ENCODE measurements at places on chromosomes 4 and X.

- DNase-seq = no peak
Observed at GRCh38 chrX:48940404-48940955, 16.9 kb downstream of the OTUD5 start.

DNA sequence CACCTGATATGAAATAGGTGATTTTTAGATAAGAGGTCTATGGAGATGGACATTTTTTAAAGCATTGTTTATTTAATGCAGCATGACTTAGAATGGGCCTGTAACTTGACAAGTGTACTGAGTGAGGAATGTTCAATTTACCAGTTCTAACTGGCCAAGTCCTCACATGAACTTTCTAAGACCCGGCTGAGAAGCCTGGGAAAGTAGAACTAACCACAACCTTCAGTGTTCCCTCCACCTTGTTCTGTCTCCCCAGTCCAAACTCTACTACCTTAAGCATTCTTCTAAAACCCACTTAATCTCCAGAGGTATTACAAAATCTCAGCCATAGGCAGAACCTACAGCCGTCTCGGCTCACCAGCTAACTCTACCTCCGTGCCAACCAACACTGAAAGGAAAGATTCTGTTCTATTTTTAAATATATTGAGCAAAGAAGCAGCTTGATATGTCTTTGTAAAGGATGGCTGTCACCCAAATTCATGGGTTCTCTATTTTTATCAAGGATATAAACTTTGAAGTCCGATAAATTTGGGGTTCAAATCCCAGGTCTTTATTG, 6.8 kb downstream of the PPARGC1A start:
- no peak for DNase-seq

GRCh38 chr4:55853484-55854046, at the start of gene EXOC1:
TSS of gene EXOC1 (plus strand) at chr4:55853648. CDS start at chr4:55858324, 4,676 bp downstream.
- DNase-seq = peak; percentile 98

GRCh38 chr4:86961605-86962295, 26.9 kb downstream of the AFF1 start:
- DNase-seq = no peak

DNA sequence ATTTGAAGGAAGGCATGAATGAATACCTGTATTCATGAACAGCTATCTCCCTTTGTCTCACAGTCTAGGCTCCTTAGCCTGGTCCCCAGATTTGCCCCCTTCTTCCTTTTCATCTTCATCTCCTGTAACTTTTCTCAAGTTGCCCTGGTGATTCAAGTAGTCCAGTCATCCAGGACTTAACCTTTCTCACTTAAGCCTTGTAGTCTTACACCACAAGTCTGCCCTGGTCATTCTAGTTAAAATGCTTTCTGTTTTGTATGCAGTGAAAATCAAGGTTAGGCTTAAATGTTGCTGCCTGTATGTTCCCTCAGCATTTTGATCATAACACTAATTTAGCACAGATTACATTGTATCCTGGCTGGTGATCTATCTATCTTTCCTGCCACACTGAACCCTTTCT, 58.5 kb upstream of the SLC7A11 start:
- no peak for DNase-seq

DNA sequence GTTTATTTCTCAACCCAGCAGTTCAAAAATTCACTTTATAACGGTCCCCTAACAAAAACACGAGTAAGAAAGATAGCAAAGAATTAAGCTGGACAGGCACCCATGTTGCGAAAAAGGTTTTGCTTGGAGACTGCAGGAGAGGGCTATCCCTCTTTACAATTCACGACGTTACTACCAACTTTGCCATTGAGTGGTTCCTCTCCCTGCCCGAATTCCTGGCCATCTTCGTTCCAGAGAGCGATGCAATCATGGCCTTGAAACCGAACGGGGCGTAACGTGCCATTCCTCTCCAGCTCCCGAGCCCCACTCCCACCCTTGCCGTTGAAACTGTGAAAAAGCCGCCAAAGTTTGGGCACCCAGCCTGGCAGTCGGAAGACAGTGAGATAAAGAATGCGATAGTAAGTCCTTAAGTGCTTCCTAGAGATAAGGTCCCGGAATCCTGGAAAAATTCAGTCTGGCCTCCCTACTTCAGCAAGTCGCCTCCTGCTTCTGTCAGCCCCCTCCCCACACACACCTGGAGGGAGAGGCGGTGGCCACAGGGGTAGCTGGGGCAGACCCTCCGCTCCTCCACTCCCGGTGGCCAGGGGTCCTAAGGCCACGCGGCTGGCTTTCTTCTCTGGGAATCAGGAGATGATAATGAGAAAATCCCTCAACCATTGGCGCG, 65.2 kb downstream of the FBXO8 start:
- no peak for DNase-seq

DNA sequence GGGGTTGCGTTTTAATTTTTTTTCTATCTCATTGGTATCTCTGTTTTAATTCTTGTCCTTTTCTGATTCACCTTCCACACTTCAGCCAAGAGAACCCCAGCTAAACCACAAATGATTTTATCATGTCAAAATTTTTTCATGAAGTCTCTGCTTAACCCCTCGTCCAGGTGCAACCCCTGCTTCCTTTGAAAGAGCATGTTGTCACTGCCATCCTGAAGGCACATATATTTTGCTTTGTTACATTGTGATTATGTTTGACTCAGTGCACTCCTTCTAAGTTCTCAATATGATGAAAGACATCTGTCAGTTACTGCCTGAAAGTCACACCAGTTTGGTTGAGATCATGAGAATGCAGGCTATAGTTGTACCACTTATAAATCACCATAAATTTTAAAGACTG, 99.9 kb upstream of the FMR1 start:
- no peak for DNase-seq

DNA sequence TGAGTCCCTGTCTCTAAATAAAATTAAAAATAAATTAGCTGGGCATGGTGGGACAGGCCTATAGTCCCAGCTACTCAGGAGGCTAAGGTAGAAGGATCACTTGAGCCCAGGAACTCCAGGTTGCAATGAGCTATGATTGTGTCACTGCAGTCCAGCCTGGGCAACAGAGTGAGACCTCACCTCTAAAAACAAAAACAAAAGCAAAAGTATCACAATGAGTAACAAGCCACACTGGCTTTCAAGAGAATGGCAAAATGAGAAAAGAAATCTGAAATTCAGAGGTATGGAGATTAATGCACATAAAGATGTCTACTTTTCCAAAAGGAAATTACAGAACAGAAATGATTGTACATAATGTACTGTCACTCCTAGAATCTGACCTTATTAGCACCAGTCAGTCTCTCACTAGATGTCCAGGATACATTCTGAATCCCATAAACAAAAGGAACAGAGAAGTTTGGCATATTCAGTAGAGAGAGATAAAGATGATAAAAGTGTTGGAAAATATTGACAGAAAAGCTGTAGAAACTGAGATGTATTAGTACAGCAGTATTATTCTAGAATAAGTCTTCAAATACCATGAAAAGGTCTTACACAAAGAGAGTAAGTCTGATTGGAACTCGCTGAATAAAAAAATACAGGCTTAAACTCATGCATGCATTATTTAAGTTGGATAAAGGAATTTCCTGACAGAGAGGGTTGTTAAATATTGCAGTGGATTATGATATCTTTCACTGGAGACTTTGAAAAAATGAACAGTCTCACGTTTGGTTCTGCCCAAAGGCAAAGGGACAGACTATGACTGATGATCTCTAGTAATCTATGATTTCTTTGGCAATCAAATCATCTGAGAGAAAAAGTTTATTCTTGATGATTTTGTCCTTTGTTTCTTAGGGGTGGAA, 102.5 kb downstream of the SH3RF1 start:
- no peak for DNase-seq

- no peak for DNase-seq
Observed at GRCh38 chr4:3375688-3376087, 66.1 kb upstream of the HGFAC start.

DNA sequence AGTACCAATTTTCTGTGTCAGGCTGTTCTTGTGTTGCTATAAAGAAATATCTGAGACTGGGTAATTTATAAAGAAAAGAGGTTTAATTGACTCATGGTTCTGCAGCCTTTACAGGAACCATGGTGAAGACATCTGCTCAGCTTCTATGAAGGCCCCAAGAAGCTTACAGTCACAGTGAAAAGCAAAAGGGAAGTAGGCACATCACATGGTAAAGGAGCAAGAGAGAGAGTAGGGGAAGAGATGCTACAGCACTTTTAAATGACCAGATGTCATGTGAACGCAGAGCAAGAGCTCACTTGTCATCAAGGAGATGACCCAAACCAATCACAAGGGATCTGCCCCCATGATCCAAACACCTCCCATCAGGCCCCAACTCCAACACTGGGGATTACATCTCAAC, 174.3 kb downstream of the ATP10D start:
- no peak for DNase-seq

- DNase-seq = no peak
Observed at GRCh38 chr4:89284828-89285227, 22.8 kb downstream of the GPRIN3 start.

GRCh38 chrX:117854806-117855205, 261.8 kb downstream of the KLHL13 start:
- no peak for DNase-seq

GRCh38 chrX:34528081-34528480, 129.0 kb downstream of the TMEM47 start:
- DNase-seq = no peak

DNA sequence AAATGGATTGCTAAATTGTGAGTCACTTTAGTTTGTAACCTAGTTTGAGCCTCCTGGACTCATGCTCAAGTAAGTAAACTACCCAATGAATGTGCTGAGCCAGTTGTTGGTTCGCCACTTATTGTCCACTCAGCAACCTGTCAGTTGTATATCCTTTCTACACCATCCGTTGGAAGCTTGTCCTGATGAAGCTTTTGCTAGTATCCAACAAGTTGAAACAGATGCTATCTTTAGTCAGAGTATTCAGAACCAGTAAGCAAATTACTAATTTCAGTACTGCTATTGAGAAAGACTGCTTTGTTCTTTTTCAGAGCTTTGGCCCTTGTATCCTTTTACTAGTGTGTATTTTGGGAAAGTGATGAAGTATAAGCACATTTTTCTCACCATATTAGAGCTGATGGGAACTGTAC, 4.3 kb upstream of the NAA15 start:
- no peak for DNase-seq

- DNase-seq = no peak
Observed at GRCh38 chrX:71212536-71212935, 10.5 kb upstream of the GJB1 start.

DNA sequence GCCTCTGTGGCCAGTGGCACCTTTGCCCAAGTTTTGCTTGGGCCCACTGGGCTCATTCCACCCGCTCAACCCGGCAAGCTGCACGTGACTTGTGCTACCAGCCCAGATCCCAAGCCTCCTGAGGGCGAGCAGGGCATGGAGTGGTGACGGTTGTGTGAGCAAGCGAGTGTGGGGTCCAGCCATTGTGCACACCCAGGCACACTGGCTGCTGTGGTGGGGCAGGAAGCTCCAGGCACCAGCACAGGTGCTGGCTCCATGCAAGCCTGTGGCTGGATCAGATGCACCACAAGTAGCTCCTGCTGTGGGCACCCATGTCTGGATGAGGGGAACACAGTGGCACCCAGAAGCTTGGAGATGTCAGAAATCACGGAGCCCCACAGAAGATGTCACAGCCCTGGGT, 557.0 kb upstream of the GNPDA2 start:
- peak; percentile 53 for DNase-seq

DNA sequence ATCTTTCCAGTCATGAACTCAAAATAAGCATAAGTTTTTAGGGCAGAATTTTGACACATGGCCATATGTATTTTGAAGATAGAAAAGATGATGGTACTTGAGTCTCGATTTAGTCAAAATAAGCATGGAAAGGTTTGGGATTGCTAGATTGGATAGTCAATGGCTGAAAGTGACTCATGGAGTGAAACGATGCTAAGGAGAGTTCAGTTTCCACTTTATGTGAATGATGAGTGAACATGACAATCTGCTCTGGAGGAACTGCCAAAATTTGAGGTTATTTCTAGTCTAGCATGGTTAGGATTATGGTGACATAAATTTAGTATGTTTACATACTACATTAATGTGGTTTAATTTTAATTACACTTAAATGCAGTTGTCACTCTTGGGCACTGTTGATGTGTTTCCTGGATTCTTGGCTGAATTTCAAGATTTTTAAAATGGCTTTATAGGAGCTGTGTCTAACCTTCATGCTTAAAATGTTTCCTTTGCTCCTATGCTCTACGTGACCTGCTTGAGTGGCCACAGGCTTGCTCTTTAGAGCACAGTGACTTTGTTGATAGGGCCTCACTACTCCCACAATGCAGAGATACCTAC, 17.1 kb downstream of the DDX3X start:
- no peak for DNase-seq

DNA sequence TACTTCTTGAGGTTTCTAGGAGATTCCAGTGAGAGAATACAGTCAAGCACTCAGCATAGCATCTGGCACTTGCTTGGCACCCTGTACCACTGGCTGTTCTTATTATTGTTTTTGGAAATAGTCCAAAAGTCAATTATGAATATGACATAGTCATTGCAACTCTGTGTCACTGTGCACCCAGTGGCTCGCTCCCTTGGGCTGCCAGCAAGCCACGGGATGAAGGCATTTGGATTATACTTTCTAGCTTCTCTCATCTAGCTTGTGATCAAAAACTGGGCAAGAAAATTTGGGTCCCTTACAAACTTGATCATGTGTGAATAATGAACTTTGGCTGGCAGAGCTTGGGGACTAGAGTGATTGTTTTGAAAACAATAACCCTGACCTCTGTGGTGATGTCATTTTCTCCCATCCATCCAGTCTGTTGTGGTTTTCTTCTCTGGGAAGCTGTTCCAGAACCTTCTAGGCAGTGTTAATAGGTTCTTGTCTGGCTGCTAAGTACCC, 32.7 kb upstream of the LIMCH1 start:
- DNase-seq = no peak

DNA sequence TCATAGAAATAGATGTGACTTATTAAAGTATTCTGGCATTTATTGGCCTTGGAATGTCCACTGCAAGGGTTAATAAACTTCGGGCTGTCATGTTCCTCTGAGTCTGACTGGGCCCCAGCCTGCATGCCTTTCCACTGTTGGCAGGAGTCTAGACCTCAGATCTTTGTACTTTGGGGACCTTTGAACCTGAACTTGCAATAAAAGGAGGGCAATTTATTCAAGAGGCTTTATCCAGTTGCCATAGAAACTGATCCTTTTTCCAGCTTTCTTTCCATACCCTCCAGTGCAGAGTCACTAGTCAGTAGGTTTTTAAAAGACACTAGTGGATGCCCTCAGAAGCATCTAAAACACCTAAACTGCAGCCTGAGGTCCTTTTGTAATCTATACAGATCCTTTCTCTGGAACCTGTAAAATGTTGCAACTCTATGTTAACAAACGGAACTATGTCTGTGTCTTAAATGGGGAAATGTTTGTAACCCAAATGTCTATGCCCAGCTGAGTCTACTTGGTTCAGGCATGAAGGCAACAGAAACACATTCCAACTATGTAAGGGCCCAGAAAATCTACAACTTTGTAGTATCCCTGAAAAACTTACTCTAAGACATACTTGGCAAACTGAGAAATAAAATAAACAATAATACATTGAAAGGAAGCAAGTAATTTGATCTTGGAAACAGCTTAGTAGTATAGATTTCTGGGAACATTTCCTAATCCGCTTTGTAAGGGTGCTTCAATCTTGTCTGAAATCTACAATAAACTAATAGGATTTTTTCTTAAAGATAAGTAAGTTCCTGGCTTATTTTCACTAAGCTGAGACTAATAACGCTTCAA, 41.5 kb downstream of the SOWAHB start:
- no peak for DNase-seq

Measured in type B pancreatic cell (in vitro differentiated cells).